ENCODE measurements at places on chromosomes 13 and 19.
A peak's percentile ranks its signal among the peaks of the same experiment; 100 is the strongest.

DNA sequence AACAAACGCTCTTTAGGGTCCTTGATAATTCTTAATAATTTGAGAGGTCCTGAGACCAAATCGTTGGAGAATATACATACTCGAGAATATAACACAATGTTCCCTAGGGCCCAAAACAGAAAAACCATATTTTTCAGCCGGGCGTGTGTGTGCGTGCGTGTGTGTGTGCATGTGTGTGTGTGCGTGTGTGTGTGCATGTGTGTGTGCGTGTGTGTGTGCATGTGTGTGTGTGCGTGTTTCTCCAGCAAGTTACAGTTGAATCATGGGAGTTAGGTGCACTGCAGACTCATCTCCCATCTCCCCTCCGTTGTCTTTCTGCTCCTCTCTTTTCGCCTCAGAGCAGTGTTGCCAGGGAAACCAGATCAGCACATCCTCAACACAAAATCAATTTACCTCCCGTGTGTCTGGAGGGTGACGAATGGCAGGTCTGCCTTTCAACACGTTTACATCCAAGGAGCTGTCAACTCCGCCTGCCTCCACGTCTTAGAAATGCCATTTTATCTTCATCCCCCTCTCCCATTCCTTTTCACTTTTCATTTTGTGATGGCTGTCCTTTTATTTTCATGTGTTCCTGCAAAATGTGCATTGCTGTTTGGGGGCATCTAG, 8.3 kb upstream of the PNMA8B start:
- no peak overlapping the region for H3K27ac ChIP-seq
- no peak overlapping the region for H3K4me3 ChIP-seq
- no peak for DNase-seq

DNA sequence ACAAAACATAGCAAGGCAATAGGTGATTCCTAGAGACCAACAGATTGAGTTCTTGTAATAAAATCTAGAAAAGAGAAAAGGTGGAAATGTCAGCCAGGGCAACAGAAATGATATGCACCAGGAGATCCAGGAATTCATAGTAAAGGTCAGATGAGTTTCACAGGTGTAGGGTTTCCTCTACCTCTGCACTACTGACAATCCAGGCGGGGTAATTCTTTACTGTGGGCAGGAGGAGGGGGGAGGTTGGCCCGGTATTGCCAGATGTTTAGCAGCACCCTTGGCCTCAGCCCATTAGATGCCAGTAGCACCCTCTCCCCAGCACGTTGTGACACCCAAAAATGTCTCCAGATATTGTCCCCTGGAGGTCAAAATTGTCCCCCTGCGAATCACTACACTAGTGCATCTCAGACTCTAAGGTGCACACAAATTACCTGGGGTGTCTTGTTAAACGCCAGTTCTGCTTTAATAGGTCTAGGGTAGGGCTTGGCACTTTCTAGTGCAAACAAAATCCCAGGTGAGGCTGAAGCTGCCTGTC, 3.5 kb upstream of the UBAC2 start:
- H3K27me3 ChIP-seq = no peaks in the 10 kb centered on the region
- no peak overlapping the region for H3K27ac ChIP-seq
- peak; percentile 46 for DNase-seq
- H3K4me1 ChIP-seq = peaks cover 14% of the 10 kb centered on the region
- no peak overlapping the region for H3K4me3 ChIP-seq
- H3K36me3 ChIP-seq = no peaks in the 10 kb centered on the region

- H3K36me3 ChIP-seq = no peaks in the 10 kb centered on the region
- H3K4me3 ChIP-seq = no peak overlapping the region
- no peak for DNase-seq
- no peaks in the 10 kb centered on the region for H3K4me1 ChIP-seq
- H3K27ac ChIP-seq = no peak overlapping the region
These were observed 537.2 kb downstream of the LIG4 start for GRCh38 chr13:107678075-107678689.

DNA sequence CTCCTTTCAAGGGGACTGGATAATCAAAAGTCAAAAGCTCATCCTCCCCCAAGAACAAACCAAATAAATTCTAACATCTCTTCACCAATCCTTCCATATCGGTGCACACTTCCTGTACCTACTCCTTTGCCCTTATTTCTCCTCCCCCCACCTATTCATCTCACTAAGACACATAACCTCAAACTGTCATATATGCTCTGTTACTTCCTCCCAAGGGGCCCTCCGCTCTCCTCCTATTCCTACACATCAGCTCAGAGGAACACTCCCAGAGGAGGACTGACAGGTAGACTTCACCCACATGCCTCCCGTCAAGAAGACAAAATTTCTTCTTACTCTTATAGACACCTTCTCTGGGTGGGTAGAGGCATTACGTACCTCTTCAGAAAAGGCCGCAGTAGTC, 48.1 kb downstream of the ZNF93 start:
- no peak for DNase-seq
- no peak overlapping the region for H3K4me3 ChIP-seq
- H3K36me3 ChIP-seq = no peaks in the 10 kb centered on the region
- no peak overlapping the region for H3K27ac ChIP-seq

DNA sequence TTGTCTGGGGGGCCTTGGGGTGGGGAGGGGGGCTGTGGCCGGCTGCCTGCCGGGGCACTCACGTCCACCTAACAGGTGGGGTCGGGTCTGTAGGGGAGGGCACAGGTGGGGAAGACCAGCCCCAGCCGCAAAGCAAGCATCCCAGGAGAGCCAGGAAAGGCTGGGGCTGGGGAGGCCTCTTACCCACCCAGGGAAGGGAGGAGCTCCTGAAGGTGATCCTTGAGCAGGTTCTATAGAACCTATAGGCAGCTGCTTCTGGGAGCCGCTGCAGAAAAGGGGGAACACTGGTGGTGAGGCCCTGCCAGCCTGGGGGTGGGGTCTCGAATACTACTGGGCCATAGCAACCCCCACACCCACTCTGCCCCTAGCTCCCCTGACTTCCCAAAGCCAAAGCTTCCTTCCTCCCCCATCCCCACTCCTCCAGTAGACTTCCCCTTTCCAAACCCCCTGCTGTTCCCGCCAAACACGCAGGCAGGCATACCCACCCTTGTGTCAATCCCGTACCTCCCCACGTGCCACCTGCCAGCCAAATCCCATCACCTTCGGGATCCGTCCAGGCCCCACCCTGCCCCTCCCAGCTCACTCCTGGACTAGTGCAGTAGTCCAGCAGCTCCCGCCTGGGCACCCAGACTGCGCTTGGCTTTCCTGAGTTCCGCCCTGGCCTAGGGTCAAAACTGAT, 5.6 kb downstream of the KLF16 start:
- H3K27me3 ChIP-seq = no peaks in the 10 kb centered on the region
- H3K36me3 ChIP-seq = no peaks in the 10 kb centered on the region
- peak overlapping the region; percentile 47 for H3K4me3 ChIP-seq
- DNase-seq = no peak

- H3K4me1 ChIP-seq = peaks cover 36% of the 10 kb centered on the region
- H3K4me3 ChIP-seq = peak overlapping the region; percentile 79
- peaks cover 12% of the 10 kb centered on the region for H3K36me3 ChIP-seq
These were observed 37.0 kb downstream of the SKA3 start for GRCh38 chr13:21139374-21139773.

GRCh38 chr19:43575955-43576878, 616 bp downstream of the PINLYP start:
- H3K27ac ChIP-seq = peak overlapping the region; percentile 96
- H3K4me3 ChIP-seq = peak overlapping the region; percentile 61
- H3K36me3 ChIP-seq = peaks cover 11% of the 10 kb centered on the region

GRCh38 chr19:413756-414420, 4.9 kb upstream of the C2CD4C start:
- H3K27me3 ChIP-seq = peaks cover 13% of the 10 kb centered on the region
- no peak for DNase-seq
- H3K4me3 ChIP-seq = no peak overlapping the region
- H3K4me1 ChIP-seq = peaks cover 6% of the 10 kb centered on the region

GRCh38 chr13:61276401-61276800, 139.2 kb downstream of the PCDH20 start:
- H3K27me3 ChIP-seq = no peaks in the 10 kb centered on the region
- H3K36me3 ChIP-seq = no peaks in the 10 kb centered on the region
- no peak for DNase-seq
- H3K27ac ChIP-seq = no peak overlapping the region

- H3K36me3 ChIP-seq = no peaks in the 10 kb centered on the region
- H3K27me3 ChIP-seq = no peaks in the 10 kb centered on the region
- H3K4me3 ChIP-seq = no peak overlapping the region
- H3K27ac ChIP-seq = no peak overlapping the region
- no peaks in the 10 kb centered on the region for H3K4me1 ChIP-seq
- no peak for DNase-seq
These were observed 18.8 kb downstream of the MTRF1 start for GRCh38 chr13:41244556-41244955.

GRCh38 chr13:60261432-60262351, 98.0 kb upstream of the DIAPH3 start:
- no peak overlapping the region for H3K4me3 ChIP-seq
- DNase-seq = no peak
- H3K27ac ChIP-seq = no peak overlapping the region
- H3K36me3 ChIP-seq = no peaks in the 10 kb centered on the region

DNA sequence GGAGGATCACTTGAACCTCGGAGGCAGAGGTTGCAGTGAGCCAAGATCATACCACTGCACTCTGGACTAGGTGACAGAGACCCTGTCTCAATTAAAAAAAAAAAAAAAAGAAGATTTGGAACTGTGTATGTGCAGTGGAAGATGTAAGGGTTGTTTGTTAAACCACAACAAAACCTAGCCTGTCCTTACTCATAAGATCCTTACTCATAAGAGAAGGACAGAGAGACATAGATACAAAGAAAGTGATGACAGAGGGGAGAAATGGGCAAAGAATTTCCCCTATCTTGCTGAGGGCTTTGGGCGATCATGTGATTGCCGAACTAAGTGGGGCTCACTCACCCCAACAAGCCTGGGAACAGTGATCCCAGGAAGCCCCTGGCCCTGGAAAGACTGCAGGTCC, 7.9 kb downstream of the ITPKC start:
- no peak overlapping the region for H3K27ac ChIP-seq
- no peak for DNase-seq
- no peaks in the 10 kb centered on the region for H3K36me3 ChIP-seq
- no peaks in the 10 kb centered on the region for H3K27me3 ChIP-seq
- no peak overlapping the region for H3K4me3 ChIP-seq

DNA sequence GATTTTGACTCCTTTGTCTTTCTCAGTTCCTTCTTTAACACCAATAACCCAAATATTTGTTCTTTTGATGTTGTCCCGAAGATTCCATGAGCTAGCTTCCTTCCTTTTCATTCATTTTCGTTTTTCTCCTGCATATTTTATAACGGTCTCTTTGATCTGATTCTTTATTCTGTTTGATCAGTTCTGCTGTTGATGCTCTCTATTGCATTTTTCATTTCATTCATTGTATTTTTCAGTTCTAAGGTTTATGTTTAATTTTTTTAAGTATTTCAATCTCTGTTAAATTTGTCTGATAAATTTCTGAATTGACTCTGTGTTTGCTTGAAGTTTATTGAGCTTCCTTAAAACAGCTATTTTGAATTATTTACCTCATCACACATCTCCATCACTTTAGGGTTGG, 68.4 kb upstream of the LRCH1 start:
- no peaks in the 10 kb centered on the region for H3K4me1 ChIP-seq
- no peaks in the 10 kb centered on the region for H3K36me3 ChIP-seq
- H3K27me3 ChIP-seq = no peaks in the 10 kb centered on the region
- no peak for DNase-seq
- H3K27ac ChIP-seq = no peak overlapping the region

GRCh38 chr13:27258637-27259386, 7.5 kb downstream of the RPL21 start:
- peaks cover 34% of the 10 kb centered on the region for H3K4me1 ChIP-seq
- no peak overlapping the region for H3K27ac ChIP-seq
- no peaks in the 10 kb centered on the region for H3K27me3 ChIP-seq
- DNase-seq = no peak
- no peak overlapping the region for H3K4me3 ChIP-seq

GRCh38 chr13:112446867-112447266, 70.7 kb downstream of the SPACA7 start:
- H3K4me3 ChIP-seq = no peak overlapping the region
- DNase-seq = no peak
- H3K27ac ChIP-seq = no peak overlapping the region
- no peaks in the 10 kb centered on the region for H3K27me3 ChIP-seq
- no peaks in the 10 kb centered on the region for H3K4me1 ChIP-seq

DNA sequence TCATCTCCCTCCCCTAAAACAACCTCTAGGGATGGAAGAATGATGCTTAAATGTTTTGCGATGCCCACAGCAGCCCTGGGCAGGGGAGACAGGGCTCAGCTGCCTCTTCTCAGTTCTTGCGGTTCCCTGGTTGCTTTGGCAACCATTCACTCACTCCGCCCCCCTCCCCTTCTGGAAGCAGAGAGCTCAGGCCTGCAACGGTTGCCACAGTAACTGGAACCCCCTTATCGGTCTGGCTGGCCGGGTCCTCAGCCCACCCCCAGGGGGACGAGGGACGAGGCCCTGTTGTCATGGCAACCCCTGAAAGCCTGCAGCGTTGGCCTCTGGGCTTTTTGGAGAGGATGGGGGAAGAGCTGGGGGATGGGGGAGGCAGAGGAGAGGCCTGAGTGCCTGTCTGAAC, 19.5 kb downstream of the NOVA2 start:
- no peak for DNase-seq
- no peaks in the 10 kb centered on the region for H3K36me3 ChIP-seq
- peaks cover 13% of the 10 kb centered on the region for H3K4me1 ChIP-seq
- H3K27ac ChIP-seq = no peak overlapping the region

DNA sequence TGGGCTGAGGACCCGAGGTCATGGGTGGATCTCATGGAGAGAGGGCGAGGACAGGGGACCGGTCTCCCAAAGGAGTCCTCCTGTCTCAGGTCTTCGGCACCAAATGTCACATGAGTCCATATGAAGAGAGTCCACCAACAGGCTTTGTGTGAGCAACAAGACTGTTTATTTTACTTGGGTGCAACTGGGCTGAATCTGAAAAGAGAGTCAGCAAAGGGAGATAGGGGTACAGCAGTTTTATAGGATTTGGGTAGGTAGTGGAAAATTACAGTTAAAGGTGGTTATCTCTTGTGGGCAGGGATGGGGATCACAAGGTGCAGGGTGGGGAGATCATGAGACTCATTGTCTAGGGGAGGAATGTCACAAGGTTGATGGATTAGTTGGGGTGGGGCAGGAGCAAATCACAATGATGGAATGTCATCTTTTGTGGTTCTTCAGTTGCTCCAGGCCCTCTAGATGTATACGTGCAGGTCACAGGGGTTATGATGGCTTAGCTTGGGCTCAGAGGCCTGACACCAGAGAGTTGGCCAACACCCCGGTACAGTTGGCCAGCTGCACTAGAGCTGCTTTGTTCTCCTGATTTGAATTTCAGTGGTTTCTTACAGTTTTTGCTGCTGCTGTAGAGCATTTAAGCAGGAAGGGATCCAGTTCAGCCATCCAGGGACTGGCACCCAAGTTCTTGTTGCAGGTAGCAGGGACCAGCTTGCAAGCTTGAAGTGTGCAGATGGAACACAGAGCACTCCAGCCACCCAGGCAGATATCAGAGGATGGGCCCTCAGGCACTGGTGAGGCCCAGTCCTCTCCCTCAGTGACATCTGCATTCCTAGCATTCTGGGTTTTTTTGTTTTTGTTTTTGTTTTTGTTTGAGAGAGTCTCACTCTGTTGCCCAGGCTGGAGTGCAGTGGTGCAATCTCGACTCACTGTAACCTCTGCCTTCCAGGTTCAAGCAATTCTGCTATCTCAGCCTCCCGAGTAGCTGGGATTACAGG, 26.4 kb upstream of the IGFL1 start:
- no peak for DNase-seq
- H3K4me1 ChIP-seq = no peaks in the 10 kb centered on the region
- H3K27ac ChIP-seq = peak overlapping the region; percentile 88
- H3K36me3 ChIP-seq = no peaks in the 10 kb centered on the region
- no peak overlapping the region for H3K4me3 ChIP-seq
- H3K27me3 ChIP-seq = no peaks in the 10 kb centered on the region

GRCh38 chr19:18932216-18932841, 8.7 kb downstream of the HOMER3 start:
- H3K36me3 ChIP-seq = no peaks in the 10 kb centered on the region
- H3K4me3 ChIP-seq = peak overlapping the region; percentile 53
- H3K27ac ChIP-seq = no peak overlapping the region
- DNase-seq = peak; percentile 81

Data from CD8-positive, alpha-beta memory T cell (primary cell).